ENCODE measurements at places on chromosomes 6 and 20.

- no peak for DNase-seq
Observed at GRCh38 chr20:8435285-8436035, 303.4 kb downstream of the PLCB1 start.

DNA sequence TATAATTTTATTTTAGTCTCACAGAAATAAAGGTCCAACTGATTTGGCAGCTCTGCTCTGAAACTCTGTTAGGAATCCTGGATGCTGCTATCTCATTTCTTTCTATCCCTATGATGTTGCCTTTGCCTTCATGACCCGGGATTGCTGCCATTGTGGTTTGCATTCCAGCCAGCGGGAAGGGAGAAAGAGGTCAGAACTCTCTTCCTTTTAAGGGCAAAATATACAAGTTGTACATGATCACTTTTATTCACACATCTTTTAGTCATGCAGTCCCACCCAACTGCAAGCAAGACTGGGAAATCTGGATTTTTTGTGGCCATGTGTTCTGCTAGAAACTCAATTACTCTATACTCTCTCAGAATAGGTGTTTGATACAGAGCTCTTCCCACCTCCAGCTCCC, 263.1 kb upstream of the ZFP64 start:
- no peak for DNase-seq

GRCh38 chr6:136611133-136611532, 60.9 kb upstream of the MAP7 start:
- no peak for DNase-seq

DNA sequence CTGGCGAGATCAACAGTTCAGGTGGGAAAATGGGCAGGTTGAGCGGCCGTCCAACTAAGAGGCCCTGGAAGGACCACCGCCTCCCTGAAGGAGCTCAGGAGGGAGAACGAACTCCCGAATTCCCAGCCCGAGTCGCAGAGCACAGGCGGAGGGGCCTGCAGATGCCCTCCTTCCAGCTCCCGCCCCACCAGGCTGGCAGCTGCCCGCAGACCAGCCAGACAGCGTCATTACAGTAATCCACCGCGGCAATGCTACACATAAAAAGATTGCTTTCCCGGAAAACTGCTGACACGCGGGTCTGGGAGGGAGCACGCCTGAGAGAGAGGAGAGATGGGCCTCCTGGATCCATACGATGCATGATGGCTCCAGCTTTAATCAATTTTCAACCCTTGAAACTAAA, 30.5 kb upstream of the SLCO4A1 start:
- DNase-seq = no peak

GRCh38 chr6:169249057-169249456, 4.6 kb downstream of the THBS2 start:
- no peak for DNase-seq

DNA sequence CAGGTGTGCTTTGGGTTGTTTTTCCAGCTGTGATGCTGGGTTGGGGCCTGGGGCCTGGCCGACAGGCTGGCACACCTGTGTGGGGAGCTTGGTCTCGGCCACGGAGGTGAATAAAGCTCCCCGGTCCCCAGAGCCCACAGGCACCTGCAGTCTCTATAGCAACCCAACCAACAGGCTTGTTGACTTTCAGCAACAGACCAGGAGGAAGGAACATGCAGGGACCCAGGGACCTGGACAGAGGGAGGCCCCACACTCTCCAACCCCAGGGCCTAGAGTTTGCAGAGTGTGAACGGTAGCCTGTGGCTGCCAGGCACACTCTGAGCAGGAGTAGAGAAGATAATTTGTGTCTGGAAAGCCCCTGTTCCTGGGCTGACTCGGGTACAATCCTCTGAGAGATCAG, 14.6 kb upstream of the SYNJ2 start:
- no peak for DNase-seq

DNA sequence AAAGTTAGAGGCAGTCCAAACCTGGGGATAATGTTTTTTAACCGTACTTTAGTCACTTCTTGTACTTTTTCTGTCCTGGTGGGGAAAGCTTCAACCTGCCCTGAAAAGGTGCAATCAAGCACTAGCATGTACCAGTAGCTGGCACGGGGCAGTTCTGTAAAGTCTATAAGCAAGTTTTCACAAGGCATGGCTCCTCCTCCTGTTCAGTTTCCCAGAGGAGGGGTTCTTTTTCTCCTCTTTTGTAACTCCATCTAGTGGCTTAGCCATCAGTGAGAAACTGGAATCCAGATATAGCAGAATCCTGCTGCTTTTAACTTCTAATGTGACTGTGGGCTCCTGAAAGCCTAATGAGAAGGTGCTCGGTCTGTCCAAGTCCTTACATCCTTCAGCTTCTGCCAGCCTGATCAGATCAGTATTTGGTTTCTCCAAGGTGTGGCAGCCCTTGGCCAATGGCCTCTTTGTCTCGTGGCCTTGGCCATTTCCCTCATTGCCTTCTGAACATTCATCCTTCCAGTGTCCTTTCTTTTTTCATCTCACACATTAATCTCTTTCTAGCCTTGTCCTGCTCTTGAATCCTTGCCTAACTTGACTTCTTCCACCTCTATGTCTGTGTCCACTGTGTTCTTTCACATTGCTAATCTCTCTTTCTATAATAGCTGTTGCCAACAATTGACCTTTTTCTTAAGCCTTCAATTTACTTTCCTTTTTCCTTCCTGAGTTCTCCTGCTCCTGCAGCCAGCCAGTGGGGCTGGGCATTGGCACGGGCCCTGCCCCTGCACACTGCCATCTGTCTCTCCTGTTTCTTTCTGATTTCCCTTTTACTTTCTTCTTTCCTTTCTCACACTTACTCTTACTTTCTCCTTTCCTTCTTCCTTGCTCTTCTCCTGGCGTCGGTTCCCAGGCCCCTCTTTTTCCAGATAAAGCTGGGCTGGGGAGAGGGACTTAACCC, 222.0 kb upstream of the SYNCRIP start:
- DNase-seq = no peak

DNA sequence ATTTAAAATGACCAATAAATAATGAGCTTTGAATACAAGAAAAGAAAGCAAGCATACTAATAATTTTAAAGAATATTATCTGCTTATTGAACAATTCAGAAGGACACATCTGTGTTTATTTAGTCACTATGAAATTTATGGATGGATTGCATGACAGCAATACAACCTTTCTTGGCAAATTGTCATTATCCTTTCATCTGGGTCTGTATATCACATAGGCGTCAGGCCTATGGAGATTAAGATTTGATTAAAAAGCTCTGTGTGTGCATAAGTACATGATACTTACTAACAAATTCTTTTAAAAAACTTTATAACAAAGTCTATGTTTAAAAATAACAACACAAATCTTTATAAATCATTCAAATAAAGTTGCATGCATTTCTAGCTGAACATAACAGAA, 1394.4 kb downstream of the KHDRBS2 start:
- no peak for DNase-seq

- DNase-seq = no peak
Observed at GRCh38 chr6:85669735-85670194, 27.1 kb upstream of the SYNCRIP start.

DNA sequence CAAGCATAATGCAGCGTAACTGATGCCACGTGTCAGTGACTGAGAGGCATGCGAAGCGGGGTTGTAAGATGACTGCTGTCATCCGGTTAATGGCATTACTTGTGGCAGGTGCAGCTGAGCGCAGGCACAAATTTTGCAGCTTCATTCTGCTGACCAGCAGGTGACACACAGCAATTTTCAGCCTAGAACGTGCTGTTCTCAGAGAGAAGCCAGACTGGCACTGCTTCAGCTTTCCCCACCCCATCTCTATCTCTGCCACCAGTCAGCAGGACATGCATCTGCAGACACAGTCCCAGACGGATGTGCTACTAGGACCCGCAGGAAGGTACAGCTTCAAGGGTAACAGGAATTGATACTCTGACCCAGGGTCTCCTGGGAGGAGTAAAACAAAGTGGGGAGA, 221.8 kb downstream of the KIF16B start:
- no peak for DNase-seq

DNA sequence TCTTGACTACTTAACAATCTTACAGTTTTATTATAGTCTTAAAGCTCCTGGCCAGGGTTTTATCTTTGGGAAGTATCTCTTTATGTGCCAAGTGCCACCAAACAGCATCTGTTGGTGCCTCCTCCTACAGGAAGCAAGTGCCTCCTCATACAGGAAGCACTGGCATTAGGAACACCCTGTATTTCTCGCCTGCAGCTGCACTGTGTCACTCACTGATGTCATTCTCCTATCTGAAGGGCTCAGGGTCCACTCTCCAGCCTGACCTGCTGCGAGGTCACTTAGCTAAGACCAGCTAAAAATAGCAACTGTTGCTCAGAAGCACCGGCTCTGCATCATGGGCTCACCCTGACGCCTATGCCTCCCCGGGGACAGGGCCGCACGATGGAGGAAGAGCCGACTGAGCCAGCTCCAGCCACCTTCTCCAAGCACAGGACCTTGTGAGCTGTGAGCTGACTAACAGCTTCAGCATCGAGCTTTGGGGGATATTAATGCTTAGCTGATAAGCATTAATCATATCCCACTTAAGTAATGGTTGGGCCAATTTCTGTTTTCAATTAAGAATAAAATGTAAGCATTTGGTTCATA, 66.3 kb upstream of the CD93 start:
- DNase-seq = no peak

DNA sequence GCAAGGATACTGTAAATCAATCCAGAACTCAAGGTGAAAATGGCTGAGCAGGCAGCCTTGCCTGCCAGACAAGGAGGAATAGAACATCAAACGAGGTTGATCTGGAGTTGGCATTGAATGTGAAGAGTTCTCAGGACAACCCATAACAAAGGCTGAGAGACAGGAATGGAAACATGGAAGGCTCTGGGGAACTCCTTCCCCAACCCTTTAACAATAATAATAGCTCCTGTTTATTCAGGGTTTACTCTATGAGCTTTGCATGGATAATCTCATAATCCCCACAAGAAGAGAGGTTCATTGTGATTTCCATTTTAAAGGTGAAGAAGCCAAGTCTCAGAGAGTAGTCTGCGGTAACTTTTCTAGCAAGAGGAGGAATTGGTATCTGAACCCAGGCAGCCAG, 151.7 kb downstream of the SOD2 start:
- DNase-seq = no peak

- DNase-seq = no peak
Observed at GRCh38 chr6:13068586-13069210, 259.6 kb downstream of the TBC1D7 start.

- no peak for DNase-seq
Observed at GRCh38 chr20:868279-868678, 34.8 kb downstream of the FAM110A start.

DNA sequence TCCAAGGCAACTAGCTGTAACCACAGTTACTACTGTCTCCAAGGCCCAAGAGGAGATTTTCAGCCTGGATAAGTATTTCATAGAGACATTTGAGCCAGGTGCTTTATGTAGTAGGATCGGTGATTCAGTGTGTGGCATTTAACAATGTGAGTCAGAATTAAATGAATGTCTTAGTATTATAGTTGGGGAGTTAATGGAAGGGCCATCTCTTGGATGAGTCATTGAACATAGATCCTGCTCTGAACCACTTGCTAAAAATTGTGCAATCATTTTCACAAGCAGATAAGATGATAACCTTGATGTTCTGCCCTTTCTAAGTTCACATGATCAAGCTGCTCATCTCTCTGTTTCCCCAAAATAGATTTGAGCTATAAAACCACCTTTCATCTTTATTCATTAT, 668.9 kb upstream of the CITED2 start:
- no peak for DNase-seq

DNA sequence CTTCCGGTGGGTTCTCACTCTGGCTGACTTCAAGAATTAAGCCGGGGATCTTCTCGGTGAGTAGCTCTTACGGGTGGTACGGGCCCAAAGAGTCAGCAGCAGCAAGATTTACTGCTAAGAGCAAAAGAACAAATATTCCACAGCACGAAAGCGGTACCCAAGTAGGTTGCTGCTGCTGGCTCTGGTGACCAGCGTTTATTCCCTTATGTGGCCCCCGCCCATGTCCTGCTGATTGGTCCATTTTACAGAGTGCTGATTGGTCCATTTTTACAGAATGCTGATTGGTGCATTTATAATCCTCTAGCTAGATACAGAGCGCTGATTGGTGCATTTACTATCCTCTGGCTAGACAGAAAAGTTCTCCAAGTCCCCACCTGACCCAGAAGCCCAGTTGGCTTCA, 44.3 kb downstream of the FAM50B start:
- no peak for DNase-seq

DNA sequence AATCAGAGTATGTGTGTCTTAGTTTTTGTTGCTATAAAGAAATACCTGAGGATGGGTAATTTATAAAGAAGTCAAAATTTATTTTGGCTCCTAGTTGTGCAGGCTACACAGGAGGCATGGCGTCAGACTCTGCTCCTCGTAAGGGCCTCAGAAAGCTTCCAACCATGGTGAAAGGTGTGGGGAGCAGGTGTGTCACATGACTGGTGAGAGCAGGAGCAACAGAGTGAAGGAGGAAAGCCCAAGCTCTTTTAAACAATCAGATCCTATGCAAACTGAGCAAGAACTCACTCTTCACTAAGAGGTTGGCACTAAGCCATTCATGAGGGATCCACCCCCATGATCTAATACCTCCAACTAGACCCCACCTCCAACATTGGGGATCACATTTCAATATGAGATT, 1524.3 kb downstream of the HACE1 start:
- DNase-seq = no peak

DNA sequence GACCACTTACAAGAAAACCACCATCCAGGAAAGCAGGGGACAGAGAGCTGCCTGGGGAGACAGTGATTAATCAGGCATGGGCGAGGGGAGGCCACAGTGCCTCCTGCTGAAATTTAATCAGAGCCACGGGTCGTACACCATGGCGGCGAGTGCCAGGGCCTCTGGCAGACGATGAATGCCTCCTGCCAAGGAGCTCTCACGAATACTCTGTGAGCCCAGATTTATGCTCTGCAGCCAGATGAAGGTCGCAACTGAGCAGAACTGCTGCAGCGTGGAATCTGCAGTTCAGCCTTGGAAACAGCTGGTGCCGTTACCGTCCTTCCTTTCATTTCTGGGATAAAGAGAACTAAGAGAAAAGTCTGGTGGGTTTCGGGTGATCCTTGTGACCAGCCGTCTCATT, 85.6 kb downstream of the BFSP1 start:
- no peak for DNase-seq

DNA sequence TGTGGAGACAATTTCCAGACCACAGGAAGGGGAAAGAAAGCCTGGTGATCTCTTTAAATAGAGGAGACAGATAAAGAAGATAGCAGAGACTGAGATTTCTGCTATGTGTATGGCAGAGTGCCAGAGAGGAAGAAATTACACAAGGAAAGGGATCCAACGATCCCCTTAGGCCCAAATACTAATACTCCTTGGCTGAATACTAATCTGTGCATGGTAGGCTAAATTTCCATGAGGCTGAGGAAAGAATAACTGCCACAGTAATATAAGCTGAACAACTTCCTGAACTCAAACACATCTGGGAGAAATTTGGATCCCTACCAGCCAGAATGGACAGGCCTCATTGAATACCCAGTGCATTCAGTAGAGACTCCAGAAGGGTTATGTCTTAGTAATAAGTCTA, 83.3 kb upstream of the TNFAIP3 start:
- no peak for DNase-seq

DNA sequence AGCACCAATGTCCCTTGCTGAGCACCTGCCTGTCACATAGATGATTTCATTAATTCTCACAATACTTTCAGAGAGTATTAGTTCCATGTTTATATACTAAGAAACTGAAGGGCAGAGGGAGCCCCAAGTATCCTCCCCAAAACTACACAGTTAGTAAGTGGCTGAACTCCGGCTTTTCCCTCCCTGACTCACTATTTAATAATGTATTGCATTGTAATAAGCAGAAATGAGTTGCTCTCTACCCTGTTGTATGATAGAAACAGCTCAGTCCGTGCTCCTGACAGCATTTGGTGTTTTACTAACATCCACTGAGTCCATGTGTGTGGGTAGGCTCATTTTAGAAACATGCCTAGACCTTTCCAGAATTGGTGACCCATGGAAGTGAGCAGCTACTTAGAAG, 76.8 kb downstream of the OLIG3 start:
- DNase-seq = no peak
